ENCODE measurements at places on chromosomes 5 and 9. TPM values are rescaled to one million over a fixed set of nuclear protein-coding genes. Genes with fewer than 3 reads are reported as not detected.

Gene OLFM1
- total RNA-seq = 8.5 TPM

Gene CA9
- 0.14 TPM for total RNA-seq

DNA sequence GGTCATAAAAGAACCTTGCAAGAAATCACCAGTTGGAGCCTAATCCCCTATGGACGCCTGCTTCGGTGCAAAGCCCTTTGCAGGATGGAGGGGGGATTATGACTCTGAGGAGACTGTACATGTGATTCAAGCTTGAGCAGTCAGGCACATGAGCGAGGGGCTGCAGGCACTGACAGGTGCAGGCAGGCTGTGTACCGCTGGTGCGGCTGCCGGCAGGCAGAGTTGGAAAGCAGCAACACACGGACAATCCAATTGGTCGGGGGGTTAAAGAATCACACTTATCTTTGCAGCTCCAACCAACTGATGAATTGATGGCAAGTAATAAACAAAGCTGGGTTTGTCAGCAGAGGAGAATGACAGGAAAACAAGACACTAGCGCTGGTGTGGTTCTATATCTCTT is 5.7 kb downstream of the WHRN start:
- DNase-seq = no peak

GRCh38 chr5:163877865-163878264 is 372.4 kb downstream of the MAT2B start:
- no peak for DNase-seq

DNA sequence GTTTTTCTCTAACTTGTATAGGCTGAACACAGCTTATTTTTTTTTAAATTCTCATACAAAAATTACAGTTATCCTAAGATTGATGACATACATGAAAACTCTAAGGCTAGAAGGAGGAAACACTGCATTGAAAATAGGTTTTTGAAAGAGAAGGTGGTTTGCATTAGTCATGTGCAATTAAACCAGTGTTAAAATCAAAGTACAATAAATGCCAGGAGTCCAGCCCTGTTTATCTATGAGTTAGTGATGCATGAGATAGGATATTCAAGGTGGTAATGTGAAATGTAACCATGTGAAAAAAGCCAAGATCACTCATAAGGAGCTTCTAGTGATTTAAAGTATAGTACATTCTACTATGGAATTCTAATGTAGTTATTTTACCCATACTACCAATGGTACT is 444.9 kb upstream of the CYLC2 start:
- DNase-seq = no peak

DNA sequence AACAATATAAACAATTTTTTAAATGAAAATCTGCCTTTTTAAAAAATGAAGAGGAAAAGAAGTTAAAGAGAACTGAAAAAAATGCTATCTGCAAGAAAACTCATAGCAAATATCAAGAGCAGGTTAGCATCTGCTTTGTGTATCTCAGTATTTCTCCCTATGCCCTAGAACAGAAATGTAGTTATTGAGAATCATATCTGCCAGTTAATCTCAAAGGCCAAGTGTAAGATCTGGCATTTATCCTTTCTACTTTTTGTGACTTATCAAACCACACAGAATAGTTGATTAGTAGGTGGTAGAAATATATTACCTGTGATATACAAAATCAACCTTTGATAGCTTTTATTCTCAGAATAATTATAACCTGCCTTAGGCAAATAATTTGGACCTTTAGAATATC is 1699.8 kb downstream of the EFNA5 start:
- DNase-seq = no peak

- no peak for DNase-seq
These were observed 245.4 kb downstream of the PCSK5 start for GRCh38 chr9:76135902-76136301.
